Stimulated activated CD4-positive, alpha-beta T cell treated with anti-CD3 and anti-CD28 coated beads, Interleukin-12 subunit alpha, Interleukin-12 subunit beta, amount 100 ng/mL, for 48 hours (primary cell): ENCODE measurements at places on chromosomes 7 and 10.

DNA sequence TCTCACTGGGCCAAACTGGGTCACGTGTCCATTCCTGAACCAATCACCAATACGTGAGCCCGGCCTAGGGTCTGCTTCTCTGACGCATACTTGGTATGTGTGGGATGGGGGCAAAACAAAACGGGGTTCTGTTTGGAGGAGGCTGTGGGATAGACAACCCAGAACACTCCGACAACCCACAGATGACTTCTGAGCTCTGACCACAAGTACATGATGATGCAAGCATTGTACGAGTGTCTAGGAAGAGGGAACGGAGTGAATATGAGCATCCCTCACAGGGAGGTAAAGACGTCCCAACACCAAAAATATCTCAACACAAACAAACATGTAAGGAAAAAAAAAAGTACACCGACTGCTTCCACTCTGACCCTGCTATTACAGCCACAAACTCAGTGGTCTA, 5.6 kb downstream of the DAGLB start:
- no peak for DNase-seq

DNA sequence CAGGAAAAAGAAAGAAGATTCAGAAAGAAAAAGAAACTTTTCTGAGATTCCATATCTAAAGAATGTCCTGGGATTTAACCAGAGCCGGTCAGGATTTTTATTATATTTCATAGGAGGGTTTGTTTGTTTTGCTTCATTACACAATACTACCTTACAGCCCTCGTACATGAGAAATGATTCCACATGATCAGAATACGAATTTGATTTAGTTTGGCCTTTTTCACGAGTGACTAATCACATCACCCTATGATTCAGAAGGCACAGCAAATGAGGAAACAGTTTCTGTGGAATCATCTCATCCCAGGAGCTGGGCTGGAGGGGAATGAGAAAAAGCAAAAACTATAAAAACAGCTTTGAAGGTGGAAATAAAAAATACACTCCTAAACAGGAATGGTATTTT, 54.7 kb upstream of the VWC2 start:
- no peak for DNase-seq

- DNase-seq = no peak
These were observed 332.1 kb downstream of the PHTF2 start for GRCh38 chr7:78130446-78131215.

- no peak for DNase-seq
These were observed 56.3 kb downstream of the PRKAG2 start for GRCh38 chr7:151820491-151821105.

- DNase-seq = no peak
These were observed 158.5 kb downstream of the GALNT17 start for GRCh38 chr7:71290452-71290851.

DNA sequence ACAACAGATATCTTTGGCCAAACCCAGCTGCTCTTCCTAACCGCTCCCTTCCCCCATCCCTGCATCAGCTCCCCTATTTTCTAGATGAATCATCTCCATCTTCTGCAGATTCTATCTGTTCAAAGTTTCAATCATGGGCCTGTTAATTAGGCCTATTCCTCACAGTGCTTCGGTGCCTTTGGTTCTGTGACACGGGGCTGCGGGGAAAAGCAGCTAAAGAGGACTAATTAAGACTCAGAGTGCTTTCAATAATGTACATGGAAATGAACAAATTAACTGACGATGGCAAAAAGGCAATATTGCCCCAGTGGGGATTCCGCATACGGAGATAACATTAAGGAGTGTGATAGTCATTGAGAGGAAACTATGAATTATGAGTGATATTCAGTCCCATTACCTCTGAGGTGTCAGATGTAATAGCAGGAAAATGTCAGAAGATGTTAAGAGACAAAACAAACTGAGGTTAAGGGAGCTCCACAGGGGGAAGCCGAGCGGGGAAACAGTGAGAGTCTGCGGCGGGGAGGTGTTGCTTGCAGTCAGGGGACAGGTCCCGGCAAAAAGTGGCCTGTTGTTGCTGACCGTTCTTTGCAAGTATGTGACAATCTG, 716.9 kb downstream of the TYW1 start:
- no peak for DNase-seq

GRCh38 chr7:74253835-74254128, 417 bp downstream of the RFC2 start:
- DNase-seq = no peak

DNA sequence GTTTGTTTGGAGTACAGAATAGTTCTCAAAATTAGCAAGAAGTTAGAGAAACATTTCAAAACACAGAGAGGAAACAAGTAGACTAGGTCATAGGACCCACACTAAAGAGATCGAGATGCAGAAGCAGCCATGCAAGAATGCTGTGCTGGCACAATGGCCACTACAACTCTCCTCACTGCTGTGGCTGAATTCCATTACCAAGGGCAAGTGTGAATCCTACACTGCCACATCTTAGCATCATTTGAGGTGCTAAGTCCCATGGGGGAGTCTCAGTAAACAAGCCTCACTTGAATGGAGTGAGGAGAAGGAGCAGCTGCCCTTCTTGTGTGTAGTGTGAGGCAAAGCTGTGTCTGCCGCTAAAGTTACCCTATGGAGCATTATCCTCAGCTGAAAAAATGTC, 56.7 kb downstream of the PCLO start:
- DNase-seq = no peak

DNA sequence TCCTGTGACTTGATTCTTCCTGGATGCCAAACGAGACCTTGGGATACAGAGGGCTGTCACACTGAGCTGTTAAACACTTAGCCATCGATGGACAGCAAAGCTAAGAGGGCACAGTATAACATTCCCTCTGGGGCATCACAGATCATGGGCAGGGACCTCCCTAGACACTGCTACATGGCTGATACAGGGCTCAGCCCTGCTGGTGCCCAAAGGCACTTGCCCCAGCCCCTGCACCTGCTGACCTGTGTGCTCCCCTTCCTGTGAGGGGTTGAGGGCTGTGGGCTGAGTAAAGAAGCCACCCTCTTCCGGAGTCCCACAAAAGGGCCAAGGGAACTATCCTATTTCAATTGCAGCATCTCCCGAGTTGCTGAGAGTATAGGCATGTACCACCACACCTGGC, 337.9 kb downstream of the EXOC4 start:
- DNase-seq = no peak

DNA sequence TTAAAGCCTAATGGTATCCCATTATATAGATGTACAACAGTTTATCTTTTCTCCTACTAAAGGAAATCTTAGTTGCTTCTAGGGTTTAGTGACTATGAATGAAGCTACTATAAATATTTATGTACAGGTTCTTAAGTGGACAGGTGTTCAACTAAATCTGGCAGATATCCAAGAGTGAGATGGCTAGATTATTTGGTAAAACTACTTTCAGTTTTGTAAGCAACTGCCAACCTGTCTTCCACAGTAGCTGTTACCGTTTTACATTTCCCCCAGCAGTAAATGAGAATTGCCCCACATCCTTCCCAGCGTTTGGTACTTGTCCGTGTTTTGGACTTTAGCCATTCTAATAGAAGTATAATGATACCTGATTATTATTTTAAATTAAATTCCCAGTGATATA, 144.9 kb upstream of the MAGI2 start:
- DNase-seq = no peak

DNA sequence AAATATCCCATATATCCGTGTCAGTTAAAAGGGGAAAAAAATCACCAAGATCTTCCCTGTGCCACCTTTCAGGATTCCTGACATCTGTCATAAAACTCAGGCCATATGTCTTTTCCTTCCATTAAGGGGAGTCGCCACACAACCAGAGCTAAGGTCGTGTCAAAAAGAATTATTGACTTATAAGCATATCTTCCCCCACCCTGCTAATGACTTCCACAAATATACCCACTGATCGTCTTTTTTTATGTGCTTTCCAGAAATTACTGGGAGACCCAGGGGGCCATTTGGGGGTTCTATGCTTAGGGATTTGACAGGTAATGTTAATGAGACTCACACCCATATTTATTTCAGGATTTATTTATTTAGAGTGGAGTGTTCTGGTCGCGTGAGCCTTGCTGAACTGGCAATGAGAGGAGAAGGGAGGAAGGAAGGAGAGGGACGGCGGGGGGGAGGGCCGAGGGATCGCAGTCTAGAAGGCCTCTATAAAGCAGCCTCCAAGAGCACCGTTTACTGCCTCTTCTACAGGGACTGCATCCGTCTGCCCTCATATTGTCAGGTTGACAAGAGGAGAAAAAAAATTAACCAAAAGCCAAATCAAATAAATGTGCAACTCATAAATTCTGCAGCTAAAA, 135.7 kb upstream of the MGMT start:
- no peak for DNase-seq

DNA sequence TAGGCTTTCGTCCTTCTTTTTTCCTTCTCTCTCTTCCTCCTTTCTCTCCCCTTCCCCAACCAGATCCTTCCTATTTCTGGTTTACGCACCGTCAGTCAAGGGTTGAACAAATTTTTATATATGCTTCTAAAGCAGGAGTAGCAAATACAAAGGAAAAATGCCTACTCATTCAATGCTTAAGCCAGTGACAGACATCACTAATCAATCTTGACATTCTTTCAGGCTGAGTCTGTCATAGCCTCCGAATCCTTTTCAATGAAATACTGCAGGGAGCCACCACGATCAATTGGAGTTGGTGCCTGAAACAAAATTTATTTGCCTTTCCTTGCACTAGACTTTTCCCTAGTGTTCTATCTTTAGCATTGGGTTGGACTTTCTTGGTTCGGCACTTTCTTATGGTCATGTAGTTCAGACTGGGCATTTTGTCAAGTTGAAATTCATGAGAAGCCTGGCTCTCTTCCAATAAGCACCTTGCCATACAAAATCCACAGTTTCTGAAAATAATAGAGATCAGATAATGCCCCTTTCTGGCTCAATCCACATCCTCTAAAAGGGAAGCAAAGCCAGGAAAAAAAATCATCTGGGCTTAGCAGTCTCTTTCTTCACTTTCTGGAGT, 239.5 kb upstream of the PLXNA4 start:
- no peak for DNase-seq

GRCh38 chr7:129779602-129780256, 168.2 kb downstream of the NRF1 start:
- DNase-seq = no peak

GRCh38 chr10:109887776-109888175, 35.5 kb downstream of the XPNPEP1 start:
- no peak for DNase-seq

DNA sequence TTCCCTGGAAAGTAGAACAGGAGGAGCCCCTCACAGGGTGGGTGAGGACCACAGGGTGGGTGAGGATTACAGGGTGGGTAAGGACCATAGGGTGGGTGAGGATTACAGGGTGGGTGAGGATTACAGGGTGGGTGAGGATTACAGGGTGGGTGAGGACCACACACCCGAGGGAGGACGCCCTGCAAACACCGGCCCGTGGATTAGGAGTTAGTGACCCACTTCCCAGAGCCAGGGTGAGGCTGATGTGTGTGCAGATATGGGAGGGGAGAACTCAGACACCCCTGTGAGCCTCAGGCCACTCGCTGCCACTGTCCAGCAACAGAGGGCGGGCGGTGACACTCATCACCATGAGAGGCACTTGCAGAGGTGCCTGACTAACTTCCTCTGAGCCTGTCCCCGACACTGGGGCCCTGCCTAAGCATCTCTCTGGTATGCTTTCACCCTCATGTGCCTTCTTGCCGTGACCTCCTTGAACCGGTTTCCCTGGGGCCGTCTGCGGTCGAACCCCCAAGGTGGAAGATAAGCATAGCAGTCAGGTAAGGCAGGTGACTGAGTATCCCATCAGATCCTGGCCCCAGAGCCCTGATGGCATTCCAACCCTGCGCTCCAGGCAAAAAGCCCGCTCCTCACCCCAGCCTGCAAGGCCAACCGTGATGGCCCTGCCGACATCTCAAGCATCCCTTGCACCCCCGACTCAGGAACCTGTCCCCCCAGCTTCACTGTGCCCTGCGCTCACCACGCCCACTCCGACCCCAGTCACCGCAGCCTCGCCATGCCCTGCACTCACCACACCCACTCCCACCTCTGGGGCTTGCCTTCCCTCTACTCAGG, 74.1 kb downstream of the FAM53B start:
- no peak for DNase-seq

DNA sequence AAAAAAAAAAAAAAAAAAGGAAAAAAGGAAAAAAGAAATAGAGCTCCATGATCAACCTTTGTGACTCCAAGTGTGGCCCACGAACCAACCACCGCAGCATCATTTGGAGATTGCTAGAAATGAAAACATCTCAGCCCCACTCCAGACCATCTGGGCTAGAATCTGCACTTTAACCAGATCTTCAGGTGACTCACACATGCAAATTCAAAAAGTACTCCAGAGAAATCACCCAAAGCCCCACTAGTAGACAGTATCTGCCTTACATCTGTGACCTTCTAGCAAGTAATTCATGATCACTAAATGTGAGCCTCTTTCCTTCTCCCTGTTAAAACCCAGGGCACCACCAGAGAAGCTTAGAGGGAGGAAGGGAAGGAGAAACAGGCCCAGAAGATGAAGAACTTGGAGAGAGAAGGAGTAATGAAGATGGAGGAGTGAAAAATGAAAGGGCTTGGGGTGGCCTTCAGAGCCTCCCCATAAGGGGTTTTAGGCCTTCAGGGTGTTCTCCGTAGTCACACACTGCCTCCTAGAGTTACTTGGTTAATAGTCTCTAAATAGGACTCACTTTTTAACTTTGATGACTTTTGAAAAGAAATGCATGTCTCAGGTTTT, 94.0 kb downstream of the SLC37A3 start:
- no peak for DNase-seq

GRCh38 chr10:16986406-16987205, 143.0 kb downstream of the CUBN start:
- no peak for DNase-seq

DNA sequence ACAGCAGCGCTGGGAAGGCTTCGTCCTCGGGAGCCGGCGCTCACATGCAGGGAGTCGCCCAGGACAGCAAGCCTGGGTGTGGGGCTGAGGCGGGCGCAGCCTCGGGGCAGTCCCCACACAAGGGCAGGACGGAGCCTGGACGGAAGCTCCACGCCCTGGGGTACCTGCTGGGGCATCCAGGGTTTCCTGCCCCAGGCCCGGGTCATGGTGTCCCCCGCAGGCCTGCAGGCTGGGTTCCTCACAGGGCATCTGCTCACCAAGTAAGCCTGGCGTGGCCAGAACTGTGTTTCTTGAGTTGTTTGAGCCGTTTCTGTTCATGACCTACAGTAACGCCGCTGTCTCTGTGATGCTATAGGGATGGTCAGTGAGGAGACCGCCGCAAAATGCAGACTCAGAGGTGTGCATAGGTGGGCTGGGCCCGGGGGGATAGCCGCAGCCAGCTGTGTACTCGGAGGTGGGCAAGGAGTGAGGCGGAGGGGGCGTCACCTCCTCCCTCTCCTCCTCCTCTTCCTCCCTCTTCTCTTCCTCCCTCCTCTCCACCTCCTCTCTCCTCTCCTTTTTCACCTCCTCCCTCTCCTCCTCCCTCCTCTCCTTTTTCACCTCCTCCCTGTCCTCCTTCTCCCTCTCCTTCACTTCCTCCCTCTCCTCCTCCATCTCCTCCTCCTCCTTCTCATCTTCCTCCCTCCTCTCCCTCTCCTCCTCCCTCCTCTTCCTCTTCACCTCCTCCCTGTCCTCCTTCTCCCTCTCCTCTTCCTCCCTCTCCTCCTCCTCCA, 438.9 kb downstream of the DNAJB6 start:
- DNase-seq = no peak

DNA sequence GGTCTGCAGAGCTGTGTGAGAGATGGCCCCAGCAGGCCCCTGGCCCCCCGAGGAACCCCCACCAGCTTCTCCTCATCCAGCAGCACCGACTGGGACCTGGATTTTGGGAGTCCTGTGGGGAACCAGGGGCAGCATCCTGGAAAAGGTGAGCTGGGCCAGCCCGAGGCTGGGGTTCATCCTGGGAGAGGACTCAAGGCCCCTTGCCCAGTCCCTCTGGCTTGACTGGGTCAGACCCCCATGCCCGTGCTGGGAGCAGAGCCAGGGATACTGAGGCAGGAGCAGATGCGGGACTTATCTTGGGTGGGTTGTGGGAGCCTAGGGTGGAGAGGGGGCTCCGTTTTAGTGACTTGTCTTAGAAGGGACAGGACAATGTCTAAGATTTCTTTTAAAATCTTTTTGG, 47.5 kb downstream of the ZNF467 start:
- DNase-seq = no peak
